ENCODE measurements at places on chromosomes 7 and 10.

DNA sequence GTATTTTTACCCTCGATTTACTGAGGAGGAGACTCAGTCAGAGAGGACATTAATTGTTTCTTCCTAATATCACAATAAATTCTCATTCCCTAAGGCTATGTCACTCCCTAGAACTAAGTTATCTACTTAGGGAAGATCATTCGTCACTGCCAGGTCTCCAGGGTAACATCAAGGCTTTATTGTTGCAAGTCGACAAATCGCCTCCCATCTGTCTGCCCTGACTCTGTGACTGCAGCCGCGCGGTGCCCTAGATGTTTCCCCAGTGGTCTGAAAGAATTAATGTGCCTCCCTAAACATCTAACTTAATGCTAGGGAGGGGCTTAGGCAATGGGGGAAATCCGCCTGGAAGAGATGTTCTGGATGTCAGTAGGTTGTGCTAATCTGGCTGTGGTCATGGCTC is 558.8 kb upstream of the C7orf33 start:
- no peak overlapping the region for H3K4me3 ChIP-seq
- no peaks in the 10 kb centered on the region for H3K27me3 ChIP-seq
- no peaks in the 10 kb centered on the region for H3K36me3 ChIP-seq
- H3K27ac ChIP-seq, result no peak overlapping the region
- H3K4me1 ChIP-seq, result no peaks in the 10 kb centered on the region
- no peak for DNase-seq

DNA sequence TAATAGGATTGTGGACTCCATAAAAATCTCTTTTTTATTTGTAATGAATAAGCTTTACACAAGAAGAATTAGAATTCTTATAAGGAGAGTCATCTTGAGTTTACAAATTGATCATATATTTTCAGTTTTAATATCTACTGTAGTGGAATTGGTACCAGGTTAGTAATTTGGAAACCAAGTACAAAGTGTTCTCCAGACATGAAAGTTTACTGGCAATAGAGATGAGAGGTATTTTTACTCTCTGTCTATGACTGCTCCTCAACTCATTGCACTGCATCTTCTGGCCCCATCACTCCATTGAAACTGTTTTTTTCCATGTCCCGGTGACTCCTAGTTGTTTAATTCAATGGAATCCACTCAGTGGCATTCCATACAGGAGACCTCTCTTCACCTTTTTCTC is 164.5 kb upstream of the SMIM30 start:
- no peak overlapping the region for H3K4me3 ChIP-seq
- DNase-seq, result no peak
- H3K27me3 ChIP-seq, result peaks cover 3% of the 10 kb centered on the region
- no peaks in the 10 kb centered on the region for H3K36me3 ChIP-seq
- peaks cover 3% of the 10 kb centered on the region for H3K4me1 ChIP-seq
- H3K27ac ChIP-seq, result no peak overlapping the region

DNA sequence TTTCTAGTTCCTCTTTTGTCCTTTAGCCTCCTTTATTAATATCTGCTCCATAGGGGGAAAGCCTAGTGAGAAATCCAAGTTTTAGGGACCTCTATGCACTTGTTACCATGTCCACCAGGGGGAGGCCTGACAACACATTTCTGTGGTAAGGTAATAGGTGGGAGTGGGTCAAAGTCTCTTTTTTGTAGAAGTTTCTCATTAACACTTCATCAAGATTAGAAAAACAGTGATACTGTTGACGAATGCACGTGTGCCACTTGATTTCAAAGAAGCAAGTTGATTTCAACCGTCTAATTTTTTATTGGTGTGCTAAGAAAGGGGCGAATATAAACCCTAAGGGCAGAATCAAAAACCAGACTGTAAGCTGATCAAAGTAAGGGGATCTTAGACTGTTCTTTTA is 30.6 kb downstream of the CISD1 start:
- no peak overlapping the region for H3K4me3 ChIP-seq
- peak; percentile 70 for DNase-seq
- H3K27ac ChIP-seq, result no peak overlapping the region
- H3K4me1 ChIP-seq, result peaks cover 2% of the 10 kb centered on the region

- H3K4me1 ChIP-seq, result no peaks in the 10 kb centered on the region
- H3K4me3 ChIP-seq, result no peak overlapping the region
- DNase-seq, result no peak
- H3K36me3 ChIP-seq, result no peaks in the 10 kb centered on the region
- no peak overlapping the region for H3K27ac ChIP-seq
Observed at GRCh38 chr7:78279032-78279431, 480.5 kb downstream of the PHTF2 start.

- DNase-seq, result no peak
- no peaks in the 10 kb centered on the region for H3K4me1 ChIP-seq
- no peak overlapping the region for H3K27ac ChIP-seq
- no peaks in the 10 kb centered on the region for H3K36me3 ChIP-seq
- no peaks in the 10 kb centered on the region for H3K27me3 ChIP-seq
- H3K4me3 ChIP-seq, result no peak overlapping the region
Observed at GRCh38 chr7:41313171-41313570, 389.7 kb downstream of the INHBA start.

All from activated CD4-positive, alpha-beta memory T cell treated with anti-CD3 and anti-CD28 coated beads for 36 hours (primary cell).